ENCODE measurements at places on chromosomes 5 and 9.

- no peak for DNase-seq
Observed at GRCh38 chr9:87285183-87285850, 212.3 kb upstream of the DAPK1 start.

DNA sequence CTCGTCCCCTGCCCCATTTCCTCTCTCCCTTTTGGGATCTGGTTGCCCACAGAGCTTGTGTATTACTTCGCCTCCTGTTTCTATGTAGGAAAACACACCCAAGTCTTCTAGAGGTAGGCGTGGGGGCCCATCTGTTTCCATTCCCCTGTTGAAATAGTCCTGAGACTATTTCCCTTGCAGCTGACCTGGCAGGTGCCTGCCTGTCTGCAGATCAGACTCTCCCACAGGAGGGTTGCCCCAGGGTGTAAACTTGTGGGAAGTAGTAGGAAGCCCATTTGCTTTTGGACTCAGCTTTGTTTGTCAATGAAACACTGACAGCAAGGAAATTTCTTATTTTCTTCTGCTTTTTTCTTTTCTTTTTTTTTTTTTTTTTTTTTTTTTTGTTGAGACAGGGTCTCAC is 16.3 kb upstream of the GARNL3 start:
- no peak for DNase-seq

DNA sequence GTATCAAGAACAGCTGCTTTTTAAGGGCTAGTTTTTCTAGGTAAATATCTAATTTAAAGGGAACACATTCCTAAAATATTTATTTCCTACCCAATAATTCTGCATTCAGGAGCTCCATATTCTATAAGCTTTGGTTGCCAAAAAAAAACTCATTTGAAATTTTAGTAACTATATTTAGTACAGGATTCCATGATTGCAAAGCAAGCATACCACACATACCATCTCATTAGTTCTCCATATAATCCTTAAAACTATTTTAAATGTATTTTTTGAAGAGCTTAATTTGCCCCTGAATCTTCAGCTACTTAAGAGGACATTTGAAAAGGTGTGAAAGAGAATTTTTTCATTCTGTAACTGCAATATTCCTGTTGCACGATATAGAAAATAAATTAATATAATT is 877.0 kb downstream of the NR2F1-AS1 start:
- no peak for DNase-seq

DNA sequence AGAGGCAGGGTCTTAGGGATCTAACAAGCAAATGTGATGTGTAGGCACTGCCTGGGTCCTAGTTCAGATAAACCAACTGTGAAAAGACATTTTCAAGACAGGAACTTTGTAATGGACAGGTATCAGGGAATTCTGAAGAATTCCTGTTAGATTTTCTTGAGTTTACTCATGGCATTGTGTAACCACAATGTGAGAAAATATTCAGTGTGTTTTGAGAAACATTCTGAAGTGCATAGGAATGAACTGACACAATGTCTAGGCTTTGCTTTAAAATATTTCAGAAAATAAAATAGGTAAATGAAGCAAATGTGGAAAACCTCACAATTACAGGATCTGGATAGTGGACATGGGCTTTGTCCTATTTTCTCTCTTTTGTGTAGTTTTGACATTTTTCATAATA is 15.2 kb upstream of the AFAP1L1 start:
- no peak for DNase-seq

DNA sequence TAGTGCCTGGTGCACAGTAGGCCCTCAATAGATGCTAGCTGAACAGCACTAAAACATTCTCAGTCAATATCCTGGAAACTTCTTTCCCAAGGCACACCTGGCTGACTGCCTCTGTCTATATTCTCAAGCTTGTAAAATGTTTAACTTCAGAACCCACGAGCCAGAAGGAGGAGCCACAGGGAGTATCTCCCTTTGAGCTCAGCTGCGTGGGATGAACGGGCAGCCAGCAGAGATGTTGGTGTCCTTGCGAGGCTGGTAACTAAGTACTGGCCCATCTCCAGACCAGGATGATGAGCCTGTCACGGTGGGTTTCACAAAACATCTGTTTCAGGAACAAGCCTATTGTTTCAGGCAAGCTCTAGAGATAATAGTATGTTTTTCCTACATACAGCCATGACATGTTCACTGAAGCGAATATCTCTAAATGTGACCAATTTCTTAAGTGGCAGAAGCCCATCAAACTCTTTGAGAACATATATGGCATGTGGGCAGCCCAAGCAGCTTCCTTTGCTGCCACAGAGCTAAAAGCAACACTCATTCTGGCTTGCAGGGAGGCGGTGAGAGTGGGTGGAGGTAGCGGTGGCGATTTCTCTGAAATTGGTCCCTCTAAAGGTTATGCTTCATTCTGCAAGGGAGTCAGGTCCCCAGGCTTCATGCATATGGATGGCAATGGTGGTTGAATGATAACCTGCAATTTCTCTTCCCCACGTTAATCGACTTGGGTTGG is 206.2 kb downstream of the TTLL11 start:
- no peak for DNase-seq

GRCh38 chr9:88653911-88654310 is 118.9 kb downstream of the NXNL2 start:
- DNase-seq: no peak
